LHCN-M2 (cell line): ENCODE measurements at places on chromosomes 6 and 20. TPM values are rescaled to one million over a fixed set of nuclear protein-coding genes. Genes with fewer than 3 reads are reported as not detected.

GRCh38 chr6:97109444-97109843 is 173.6 kb downstream of the MMS22L start:
- no peak for DNase-seq

GRCh38 chr20:1619861-1620444 is at the start of gene SIRPB1:
TSS of gene SIRPB1 (minus strand) at chr20:1620009. CDS start at chr20:1619944, 65 bp downstream.
- no peak for DNase-seq

GRCh38 chr20:49878977-49879376 is 36.4 kb downstream of the SPATA2 start:
- DNase-seq = no peak

Gene SEL1L2
- total RNA-seq = not detected in 2 replicates

Gene HECA
- 7.4 and 8.6 TPM in 2 replicates for total RNA-seq
